ENCODE measurements at places on chromosomes 4 and X. TPM values are rescaled to one million over a fixed set of nuclear protein-coding genes. Genes with fewer than 3 reads are reported as not detected.

DNA sequence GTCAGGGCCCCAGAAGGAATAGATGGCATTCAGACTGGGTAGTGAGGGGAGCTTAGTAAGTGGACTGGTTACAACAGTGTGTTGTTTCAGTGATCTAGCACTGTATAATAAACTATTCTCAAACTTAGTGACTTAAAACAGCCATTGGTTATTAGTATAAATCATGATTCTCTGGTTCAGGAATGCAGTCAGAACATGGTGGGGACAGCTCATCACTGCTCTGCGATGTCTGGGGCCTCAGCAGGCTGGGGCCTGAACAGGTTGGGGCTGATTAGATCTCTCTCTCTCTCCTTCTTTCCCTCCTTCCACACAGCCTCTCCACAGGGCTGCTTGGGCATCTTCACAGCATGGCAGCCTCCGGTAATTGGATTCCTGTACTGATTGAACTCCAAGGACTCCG lies 160.4 kb downstream of the GATB start:
- no peak for DNase-seq

GRCh38 chr4:109113521-109113920 lies 188.9 kb downstream of the COL25A1 start:
- DNase-seq, result no peak

- DNase-seq, result peak; percentile 53
These were observed 156.6 kb upstream of the FTHL17 start for GRCh38 chrX:31228415-31228832.

CENPVL3 gene
- total RNA-seq, result not detected

GLUD2 gene
- total RNA-seq, result 3.0 TPM

Measured in MG63 (cell line).